ENCODE measurements at places on chromosomes 13 and 19.

DNA sequence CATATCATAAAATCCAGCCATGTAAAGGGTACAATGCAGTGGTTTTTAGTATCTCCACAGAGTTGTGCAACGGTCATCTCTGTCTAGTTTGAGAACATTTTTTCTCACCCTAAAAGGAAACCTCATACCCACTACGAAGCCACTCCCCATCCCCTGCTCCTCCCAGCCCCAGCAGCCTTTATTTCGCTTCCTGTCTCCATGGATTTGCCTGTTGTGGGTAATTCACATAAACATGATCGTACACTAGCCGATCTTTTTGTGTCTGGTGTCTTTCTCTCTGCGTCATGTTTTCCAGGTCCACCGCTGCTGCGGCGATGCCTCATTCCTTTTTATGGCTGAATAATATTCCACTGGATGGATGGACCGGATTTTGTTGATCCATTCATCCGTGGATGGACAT, 28.6 kb downstream of the BICRA start:
- no peak for DNase-seq

GRCh38 chr19:40542202-40542859, 34.3 kb upstream of the SHKBP1 start:
- DNase-seq, result no peak

GRCh38 chr19:31979949-31980670, 365.3 kb upstream of the ZNF507 start:
- no peak for DNase-seq

- DNase-seq, result no peak
These were observed 11.6 kb upstream of the UBE2L5 start for GRCh38 chr13:30410705-30411125.

- DNase-seq, result no peak
These were observed 10.4 kb upstream of the ITM2B start for GRCh38 chr13:48222358-48223301.

GRCh38 chr19:34276614-34277013, 22.3 kb downstream of the GARRE1 start:
- no peak for DNase-seq

- peak; percentile 72 for DNase-seq
These were observed 2.2 kb upstream of the CEACAM6 start for GRCh38 chr19:41753159-41753558.

GRCh38 chr13:113744197-113745000, 14.6 kb upstream of the TMEM255B start:
- DNase-seq, result no peak

DNA sequence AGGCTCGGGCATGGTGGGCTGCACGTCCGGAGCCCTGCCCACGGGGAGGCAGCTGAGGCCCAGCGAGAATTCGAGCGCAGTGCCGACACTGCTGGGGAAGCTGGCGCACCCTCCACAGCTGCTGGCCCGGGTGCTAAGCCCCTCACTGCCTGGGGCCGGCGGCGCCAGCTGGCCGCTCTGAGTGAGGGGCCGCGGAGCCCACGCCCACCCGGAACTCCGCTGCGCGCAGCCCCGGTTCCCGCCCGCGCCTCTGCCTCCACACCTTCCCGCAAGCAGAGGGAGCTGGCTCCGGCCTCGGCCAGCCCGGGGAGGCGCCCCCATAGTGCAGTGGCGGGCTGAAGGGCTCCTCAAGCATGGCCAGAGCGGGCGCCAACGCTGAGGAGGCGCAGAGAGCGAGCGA, 2080.4 kb downstream of the PCDH9 start:
- DNase-seq, result no peak
